ENCODE measurements at places on chromosomes 1 and 21.

- ATAC-seq = peak; percentile 13
These were observed 893 bp downstream of the RCC2 start for GRCh38 chr1:17438318-17439249.

DNA sequence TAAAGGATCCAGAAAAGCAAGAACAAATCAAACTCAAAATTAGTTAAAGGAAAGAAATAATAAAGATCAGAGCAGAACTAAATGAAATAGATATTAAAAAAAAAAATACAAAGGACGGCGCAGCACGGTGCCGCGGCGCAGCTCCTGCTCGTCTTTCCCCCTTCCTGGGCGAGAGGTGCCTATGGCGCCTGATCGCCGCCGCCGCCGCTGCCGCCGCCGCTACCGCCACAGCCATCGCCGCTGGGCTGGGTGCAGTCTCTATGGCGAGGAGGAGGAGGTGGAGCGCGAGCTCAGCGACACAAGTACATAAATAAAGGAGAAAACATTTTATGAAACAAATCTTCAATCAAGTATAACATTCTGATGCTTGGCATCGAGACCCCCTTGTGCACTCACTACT is 77.6 kb upstream of the VANGL1 start:
- ATAC-seq = no peak

- ATAC-seq = no peak
These were observed 1.3 kb downstream of the KAZN start for GRCh38 chr1:14599800-14600199.

GRCh38 chr1:167904652-167905130 is 9.2 kb downstream of the ADCY10 start:
- ATAC-seq = no peak

DNA sequence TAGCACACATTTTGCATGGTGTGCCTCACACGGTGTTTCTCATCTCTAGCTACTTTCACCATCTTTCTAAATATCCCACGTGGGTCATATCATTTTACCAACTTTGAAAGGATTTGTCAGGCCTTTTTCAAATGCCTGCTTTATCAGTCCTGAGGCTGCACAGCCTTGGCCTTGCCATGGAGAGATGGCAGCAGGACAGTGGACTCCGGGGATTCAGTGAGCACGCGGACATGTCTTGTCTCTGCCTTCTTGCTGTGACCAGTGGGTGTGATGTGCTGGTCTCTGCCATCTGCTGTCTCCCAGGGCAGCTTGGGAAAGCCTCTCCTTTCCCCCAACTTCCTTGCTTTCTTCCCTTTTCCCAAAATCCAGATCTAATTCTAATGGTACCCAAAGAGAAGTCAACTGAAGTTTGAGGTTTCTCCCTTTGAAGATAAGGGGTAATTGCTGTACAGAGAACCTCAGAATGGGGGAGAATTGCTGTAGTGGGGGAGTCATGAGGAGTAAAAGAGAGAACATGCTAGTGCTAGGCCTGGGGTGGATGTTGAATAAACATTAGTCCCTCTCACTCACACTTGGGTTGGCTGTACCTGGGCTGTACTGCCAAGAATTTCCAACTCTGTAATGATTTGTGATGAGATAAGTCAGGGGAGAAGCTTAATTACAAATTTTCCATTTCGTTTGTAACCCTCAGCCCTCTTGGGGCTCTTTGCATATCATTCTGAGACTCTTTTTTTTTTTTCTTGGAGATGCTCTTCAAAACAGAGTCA is 99.5 kb downstream of the GALNT2 start:
- peak; percentile 20 for ATAC-seq

DNA sequence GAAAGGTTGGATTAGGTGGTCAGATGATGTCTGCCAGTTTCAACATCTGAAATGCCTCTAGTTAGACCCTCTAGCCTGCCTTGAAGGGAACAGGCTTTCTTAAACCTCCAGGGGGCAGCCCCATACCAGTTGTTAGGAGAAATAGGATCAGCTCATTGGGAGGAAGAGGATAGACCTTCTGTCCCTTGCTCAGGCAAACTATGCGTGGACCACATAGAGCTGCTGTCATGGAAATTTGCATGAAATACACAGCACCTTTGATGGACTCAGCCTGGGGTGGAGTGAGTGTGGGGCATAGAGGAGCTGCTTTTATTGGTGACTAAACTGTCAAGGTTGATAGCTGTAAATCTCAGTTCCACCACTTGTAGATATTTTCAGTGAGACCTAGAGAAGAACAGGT is 38.4 kb upstream of the SPAG17 start:
- no peak for ATAC-seq

Data from activated CD4-positive, CD25-positive, alpha-beta regulatory T cell treated with anti-CD3 and anti-CD28 coated beads, Interleukin-2, amount 50 U/mL, for 24 hours (primary cell).